Iris pigment epithelial cell (primary cell): ENCODE measurements at places on chromosomes 5 and 9.

DNA sequence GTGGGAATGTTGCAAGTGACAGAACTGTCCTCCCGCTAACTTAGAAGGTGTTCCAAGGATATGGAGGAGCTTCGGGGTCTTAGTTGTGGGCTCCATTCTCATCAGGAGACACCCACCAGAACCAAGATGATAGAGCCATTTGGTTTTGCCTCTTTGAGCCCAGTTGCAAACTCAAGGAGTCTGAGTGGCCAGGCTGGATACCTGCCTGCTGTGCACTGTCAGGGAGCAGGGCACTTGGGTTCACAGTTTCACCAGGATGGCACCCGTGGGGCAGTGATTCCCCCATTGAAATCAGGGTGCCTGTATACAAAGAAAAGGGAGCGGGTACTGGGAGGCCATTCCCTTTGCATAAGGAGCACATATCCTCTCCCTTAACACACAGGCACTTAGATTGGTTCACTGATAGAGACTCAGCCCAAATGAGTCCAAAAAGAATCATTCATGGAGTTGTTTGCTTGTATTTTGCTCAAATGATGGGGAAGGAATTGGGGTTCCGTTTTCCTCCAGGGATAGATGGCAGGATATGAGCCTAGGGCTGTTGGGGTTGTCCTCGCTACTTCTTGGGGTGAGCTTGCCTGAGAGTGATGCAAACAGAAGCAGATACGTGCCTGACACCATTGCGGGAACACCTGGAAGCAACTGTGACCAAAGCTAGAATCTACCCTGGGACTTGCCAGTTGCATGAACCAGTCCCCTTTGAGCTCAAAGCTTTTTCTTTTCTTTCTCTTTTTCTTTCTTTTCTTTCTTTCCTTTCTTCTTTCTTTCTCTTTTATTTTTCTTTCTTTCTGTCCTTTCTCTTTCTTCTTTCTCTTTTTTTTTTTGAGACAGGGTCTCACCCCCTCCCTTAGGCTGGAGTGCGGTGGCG lies 1.3 kb upstream of the PRR7 start:
- DNase-seq: no peak

DNA sequence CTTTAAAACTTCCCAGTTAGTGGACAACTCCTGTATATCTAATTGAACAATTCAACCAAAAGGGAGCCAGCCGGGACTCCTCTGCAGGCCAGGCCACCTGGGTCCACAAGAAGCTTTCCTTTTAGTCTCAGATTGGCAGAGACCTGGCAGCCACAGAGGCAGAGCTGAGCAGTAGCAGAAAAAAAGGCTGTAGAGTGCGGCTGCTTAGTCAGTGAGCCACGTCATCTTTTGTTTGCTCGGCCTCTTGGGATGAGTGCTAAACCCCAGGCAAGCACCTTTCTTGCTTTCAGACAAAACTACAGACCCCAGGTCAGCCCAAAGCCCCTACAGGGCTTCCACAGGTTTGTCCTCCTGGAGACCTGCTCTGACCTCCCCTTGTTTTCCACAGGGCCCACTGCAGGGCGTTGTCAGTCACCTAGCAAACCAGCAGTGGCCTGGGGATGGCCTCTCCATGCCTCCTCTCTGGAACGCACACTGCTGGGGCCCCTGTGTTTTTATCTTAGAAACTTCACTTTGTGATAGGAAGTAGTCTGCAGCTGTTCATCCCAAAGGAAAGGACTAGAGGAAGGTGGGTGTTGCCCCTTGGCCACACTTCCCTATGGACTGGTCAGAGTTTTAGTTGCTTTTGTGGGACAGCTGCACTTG lies 49.9 kb downstream of the SHB start:
- DNase-seq: peak; percentile 89

GRCh38 chr9:133634081-133634691 lies 2.0 kb upstream of the DBH start:
- DNase-seq: no peak

GRCh38 chr5:158940977-158941376 lies 158.7 kb downstream of the EBF1 start:
- DNase-seq: no peak

- DNase-seq: no peak
Observed at GRCh38 chr9:31519424-31519823, 865.0 kb upstream of the ACO1 start.

GRCh38 chr5:40605295-40605958 lies 74.3 kb upstream of the PTGER4 start:
- DNase-seq: peak; percentile 57

DNA sequence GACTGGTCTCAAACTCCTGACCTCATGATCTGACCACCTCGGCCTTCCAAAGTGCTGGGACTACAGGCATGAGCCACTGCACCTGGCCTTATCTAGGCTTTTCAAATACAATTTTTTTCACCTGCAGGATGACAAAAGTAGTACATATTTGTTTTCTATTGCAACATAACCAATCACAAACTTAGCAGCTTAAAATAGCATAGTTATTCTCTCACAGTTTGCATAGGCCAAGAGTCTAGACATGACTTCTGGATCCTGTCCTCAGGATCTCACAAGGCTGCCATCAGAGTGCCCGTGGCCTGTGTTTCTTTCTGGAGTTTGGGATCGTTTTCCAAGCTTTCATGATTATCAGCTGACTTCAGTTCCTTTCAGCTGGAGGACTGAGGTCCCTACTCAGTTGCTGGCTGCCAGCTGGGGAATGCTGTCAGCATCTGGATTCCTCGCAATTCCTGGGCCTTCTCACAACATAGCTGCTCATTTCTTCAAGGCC lies 348.9 kb downstream of the ARHGEF28 start:
- DNase-seq: no peak

GRCh38 chr5:107855171-107855570 lies 184.4 kb upstream of the EFNA5 start:
- DNase-seq: no peak
